ENCODE measurements at places on chromosomes 5 and 9.

DNA sequence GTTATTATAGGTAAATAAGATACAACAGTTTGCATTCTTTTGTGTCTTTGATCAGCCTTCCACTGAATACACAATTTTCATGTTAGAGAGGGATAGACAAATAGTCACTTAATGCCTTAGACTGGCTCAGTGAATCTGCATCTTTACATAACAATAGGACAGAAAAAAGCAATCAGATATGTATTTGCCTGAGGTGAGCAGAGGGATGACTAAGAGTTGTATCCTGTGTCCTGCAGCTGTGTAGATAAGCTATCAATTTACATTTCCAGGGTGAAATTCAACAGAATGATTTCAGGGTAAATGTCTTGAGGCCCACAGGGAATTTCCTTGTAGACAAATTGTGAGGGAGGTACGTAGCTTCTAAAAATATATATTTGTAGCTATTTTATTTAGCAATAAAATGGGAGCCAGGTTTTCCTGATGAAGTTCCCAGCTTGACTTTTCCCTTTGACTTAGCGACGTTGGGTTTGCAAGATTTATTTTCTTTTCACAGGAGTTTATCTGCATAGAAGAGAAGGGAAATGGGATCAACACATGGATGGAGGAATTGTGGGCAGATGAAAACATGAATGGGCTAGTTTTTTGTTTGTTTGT is 586.1 kb upstream of the CDH6 start:
- no peak for DNase-seq

DNA sequence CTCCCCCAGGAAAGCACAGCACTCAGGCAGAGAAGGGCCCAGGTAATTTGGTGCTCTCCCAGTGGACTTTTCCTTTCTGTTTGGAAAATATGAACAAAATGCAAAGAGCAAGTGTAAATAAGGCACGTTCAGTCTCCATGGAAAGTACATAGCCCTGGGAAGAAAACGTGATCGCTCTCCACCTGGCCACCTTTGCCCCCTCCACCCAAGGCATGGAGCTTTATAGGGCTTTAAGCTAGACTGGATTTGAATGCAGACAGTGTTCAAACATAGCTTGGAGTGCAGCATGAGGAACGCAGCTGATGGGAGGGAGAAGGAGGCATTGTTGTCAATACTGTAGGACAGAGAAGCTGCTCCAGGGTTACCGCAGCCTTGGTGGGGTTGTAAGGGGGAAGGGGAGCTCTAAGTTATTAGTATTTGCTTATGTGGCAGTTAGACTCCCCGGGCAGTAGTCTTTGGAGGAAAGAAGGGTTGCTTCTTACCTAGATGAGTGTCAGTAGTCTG is 500.2 kb downstream of the SPOCK1 start:
- no peak for DNase-seq

- no peak for DNase-seq
Measured at GRCh38 chr9:99677281-99677680, 144.4 kb upstream of the NR4A3 start.

- no peak for DNase-seq
Measured at GRCh38 chr5:139543423-139543991, 17.6 kb upstream of the UBE2D2 start.

DNA sequence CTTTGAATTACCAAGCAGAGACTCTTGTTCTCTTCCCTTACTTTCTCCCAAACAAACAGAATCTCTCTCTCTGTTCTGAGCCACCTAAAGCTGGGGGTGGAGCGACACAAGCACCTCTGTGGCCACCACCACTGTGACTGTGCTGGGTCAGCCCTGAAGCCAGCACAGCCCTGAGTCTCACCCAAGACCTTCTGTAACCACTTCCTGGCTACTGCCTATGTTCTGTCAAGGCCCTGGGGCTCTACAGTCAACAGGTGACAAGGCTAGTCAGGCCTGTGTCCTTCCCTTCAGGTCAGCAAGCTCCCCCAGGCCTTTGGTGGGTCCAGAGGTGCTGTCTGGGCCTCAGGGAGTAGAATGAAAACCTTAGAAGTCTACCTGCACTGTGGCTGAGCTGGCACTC is 26.1 kb upstream of the SLC28A3 start:
- DNase-seq = no peak

GRCh38 chr9:98187926-98188325 is 4.5 kb downstream of the CORO2A start:
- DNase-seq = no peak

- DNase-seq = no peak
Measured at GRCh38 chr5:17282283-17283120, 65.1 kb downstream of the BASP1 start.

DNA sequence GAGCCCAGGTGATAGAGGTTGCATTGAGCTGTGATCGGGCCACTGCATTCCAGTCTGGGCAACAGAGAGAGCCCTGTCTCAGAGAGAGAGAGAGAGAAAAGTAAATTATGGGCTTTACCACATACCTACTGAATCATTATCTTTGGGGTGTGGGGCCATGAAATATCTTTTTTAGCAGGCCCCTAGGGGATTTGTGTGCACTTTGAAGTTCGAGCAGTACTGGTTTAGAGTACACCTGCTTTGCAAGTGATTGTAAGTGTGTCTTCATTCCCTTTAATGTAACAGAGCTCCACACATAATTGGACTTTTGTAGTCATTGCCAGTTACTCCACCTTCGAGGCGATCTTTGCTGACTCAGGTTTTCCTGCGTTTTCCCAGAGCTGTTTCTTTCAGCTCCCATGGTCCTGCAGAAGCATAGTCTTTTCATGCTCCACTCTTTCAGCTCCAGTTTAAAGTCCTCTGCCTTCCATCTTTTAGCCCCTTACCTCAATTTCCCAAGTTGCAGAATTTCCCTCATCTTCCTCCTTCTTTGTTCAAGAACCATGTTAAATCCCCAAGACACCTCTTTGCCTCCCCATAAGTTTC is 24.0 kb upstream of the FRMPD1 start:
- no peak for DNase-seq

DNA sequence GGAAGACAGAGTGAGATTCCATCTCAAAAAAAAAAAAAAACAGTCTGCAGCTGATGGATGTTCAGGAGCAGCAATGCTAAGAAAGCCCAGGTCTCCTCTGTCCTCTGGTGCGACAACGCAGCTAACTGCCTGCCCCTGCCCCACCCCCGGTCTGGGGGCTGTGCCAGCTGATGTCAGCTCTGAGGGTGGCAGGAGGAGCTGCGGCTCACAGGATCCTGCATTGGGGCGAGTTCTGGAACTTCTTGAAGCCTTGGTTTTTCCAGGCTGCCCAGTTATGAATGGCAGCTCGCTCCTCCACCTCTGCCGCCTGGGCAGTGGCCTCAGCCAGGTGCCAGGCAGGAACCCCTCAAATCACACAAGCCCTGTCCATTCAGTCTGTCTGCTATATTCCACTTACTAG is 113.5 kb downstream of the ROR2 start:
- no peak for DNase-seq

GRCh38 chr5:131810510-131811249 is 13.9 kb upstream of the FNIP1 start:
- no peak for DNase-seq

- DNase-seq = no peak
Measured at GRCh38 chr5:78734094-78734845, 85.7 kb upstream of the LHFPL2 start.

DNA sequence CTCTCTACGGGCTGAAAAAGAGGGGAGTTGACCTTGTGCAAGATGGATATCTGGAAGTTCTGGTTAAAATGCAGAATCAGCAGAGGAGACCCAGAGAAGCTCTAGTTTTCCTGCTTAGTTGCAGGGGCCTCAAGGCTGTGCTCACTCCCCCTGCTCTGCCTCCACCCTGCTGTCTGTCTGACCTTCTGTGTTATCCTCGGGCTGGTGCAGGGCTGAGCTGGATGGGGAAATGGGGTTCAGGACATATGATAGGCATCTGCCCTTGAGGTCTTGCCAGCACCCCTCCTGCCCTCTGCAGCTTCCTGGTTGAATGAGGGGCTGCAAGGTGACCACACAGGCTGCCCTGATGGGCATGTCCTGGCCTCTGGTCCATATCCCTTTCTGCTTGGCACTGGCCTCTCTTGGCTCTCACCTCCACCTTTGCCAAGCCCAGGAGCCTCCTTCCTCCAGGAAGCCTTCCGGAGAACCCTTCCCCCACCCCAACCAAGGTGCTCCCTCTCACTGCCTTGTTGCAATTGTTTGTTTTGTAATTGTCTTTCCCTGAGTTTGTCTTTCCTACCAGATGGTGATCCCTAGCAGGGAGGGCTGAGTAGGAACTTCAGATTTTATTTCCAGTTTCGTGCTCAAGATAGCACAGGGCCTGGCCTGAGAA is 1.3 kb downstream of the TMEM268 start:
- DNase-seq = no peak

DNA sequence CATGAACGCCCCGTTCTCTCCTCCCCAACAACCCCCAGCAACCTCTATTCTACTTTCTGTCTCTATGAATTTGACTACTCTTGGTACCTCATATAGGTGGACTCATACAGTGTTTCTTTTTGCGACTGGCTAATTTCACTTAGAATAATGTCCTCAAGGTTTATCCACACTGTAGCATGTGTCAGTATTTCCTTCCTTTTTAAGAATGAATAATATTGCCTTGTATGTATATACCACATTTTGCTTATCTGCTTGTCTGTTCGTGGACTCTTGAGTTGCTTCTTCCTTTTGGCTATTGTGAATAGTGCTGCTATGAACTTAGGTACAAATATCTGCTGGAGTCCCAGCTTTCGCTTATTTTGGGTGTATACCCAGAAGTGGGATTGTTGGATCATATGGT is 42.7 kb downstream of the IQGAP2 start:
- DNase-seq = no peak

GRCh38 chr9:16032799-16033198 is 480.0 kb downstream of the CCDC171 start:
- no peak for DNase-seq

- DNase-seq = no peak
Measured at GRCh38 chr5:91150234-91150633, 232.9 kb downstream of the ARRDC3 start.

- no peak for DNase-seq
Measured at GRCh38 chr9:137836831-137837241, 40.7 kb upstream of the CACNA1B start.

DNA sequence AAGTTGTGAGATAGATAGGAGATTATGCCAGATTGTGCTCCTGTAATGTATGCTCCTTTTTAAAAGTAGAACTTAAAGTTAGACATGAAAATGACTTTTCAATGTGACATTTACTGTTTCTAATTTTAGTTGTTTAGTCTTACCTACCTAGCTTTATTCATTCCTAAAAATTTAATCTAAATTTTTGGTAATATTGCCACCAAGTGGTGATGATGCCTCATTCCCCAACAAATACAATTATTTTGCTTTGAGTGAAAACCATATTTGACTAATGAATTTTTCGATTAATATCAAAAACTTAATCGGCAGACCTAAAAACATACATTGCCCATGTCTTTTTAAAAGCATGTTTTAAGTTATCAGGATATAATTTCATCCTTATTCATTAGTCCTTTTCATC is 25.6 kb downstream of the PPWD1 start:
- DNase-seq = no peak

DNA sequence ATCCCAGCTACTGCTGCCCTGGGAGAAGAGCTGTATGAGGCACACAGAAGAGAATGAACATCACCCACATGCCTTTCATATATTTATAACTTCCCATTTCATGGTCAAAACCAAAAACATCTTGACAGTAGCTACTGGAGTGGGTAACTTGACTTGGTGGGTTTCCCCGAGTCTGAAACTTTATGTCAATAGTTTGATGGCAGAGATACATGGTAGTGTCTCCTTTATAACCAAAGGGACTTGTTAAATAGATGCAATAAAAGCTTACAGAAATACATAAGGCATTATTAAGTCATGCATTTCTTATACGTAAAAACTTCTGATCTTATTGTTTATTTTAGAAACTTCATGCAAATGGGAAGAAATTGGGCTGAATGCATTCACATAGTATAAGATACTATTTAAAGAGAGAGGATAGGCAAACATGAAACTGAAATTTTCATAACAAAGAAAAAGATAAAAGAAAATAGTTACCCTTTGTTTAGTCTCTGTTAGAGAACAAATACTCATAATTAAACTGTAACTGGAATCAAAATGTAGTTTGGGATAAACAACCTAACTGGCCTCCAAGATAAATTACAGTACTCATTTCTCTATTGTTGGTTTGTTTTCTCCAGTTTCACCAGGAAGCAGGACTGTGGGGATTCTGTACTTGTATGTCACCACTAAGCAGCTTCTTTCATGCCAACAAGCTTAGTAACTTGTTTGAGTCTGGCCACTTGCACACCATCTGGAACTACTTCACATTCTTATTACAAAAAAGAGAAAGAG is 459.3 kb upstream of the MEF2C start:
- no peak for DNase-seq

- DNase-seq = no peak
Measured at GRCh38 chr9:90906316-90907055, 104.9 kb downstream of the SYK start.

DNA sequence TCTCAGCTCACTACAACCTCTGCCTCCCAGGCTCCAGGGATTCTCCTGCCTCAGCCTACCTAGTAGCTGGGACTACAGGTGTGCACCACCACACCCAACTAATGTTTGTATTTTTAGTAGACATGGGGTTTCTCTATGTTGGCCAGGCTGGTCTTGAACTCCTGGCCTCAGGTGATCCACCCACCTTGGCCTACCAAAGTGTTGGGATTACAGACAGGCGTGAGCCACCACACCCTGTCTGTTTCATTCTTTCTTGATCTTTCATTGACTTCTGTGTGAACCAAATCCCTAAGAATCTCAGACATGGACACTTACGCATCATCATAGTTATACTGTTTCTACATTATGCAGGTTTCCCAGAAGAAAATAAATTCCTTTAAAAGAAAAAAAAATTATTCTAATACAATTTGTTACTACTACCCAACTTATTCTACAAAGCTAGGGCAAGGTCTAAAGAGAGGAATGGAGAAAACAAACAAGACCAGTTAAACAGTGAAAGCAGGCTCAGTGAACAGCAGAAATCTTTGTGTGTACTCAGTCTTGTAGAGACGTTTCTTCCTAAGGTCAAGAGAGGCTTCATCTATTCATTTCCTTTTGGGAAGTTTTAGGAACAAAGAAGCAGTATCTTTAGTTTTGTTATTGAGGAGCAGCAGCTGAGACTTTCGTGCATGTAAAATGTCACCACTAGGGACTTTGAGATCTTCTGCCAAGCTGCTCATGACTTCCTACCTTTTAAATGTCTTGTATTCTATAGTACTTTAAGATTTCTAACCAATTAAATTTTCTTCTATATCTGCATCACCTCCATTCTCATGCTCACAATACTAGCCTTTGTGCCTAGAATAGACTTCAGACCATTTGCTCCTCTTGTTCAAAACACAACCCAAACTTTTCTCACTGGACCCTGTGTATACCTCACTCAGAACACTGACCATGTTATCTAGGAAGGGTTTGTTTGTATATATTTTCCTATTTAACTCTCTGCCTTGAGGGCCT is 5.6 kb upstream of the HMGCR start:
- no peak for DNase-seq

DNA sequence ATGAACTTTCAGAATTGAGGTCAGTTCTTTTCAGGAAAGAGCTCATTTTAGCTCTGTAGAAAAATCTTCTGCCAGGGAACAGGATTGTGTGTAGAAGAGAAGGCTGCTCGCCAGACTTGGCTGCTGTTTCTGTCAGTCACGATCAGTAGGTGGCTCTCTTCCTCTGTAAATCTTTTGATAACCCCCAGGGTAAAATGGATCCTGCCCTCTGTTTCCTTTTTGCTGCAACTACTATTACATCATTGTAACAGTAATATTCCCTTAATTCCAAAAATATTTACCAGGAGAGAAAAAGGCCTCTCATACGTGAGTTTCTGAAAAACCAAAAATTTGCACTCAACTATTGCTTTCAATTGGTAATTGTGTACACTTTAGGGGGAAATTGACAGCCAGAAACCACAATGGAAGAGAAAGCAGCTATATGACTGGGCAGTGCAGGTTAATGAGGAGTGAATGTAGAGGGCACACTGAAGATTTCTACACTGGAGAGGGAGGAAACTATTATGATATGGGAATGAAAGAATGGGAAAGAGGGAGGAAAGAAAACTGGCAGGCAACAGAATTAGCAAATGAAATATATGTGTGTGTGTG is 12.3 kb downstream of the IFNA21 start:
- DNase-seq = no peak

Data from retinal pigment epithelial cell (primary cell).